Hypothalamus (tissue), 51 donors: ENCODE measurements at places on chromosomes 1 and 21.

DNA sequence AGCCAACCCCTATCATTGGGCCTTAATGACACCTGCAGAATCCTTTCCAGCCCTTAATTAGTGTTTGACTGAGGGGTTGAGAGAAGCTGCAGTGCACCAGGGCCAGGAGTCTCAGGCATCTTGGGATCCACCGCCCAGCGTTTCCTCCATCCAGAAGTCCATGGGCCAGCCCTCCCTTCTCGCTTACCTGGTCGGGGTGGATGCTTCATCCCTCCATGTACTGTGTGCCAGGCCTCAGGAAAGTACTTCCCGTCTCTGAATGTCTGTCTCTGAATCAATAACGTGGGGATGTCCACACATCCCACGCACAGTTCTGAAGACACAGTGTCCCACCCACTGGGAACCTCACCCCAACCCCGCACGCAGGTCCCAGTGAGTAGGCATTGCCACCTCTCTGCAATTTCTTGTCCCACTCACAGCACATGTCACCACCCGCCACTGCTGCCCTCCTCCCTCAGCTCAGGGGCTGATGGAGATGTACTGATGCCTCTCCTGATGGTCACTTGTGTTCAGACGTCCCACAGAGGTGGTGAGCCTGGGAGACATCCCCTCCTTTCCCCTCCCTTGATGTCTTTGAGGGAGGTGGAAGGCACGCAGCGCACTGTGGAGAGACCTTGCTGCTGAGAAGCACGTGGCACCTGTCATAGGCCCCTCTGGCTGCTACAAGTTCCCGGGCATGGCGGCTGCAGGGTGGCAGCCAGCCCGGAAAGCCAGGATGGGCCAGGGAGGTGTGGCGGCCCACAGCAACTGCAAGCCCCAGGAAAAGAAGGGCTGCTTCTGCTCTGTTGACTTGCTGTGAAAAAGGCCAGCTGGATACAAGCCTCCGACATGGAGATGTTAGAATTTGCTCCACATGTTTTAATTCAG is 29.4 kb upstream of the PRSS38 start:
- no peak for DNase-seq

DNA sequence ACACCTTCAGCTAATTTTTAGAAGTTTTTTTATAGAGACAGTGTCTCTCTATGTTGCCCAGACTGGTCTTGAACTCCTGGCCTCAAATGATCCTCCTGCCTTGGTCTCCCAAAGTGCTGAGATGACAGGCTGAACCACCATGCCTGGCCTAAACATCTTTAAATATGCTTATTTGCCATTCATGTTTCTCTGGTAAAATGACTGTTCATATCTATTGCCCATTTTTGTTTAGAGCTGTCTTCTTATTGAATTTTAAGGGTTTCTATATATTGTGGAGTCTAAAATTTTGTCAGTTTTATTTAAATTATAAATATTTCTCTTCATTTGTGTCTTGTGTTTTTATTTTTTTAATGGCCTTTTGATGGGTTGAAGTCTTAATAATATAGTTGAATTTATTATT is 3.0 kb upstream of the PM20D1 start:
- no peak for DNase-seq

GRCh38 chr21:44466351-44466954 is 11.1 kb downstream of the LRRC3 start:
- DNase-seq, result no peak

DNA sequence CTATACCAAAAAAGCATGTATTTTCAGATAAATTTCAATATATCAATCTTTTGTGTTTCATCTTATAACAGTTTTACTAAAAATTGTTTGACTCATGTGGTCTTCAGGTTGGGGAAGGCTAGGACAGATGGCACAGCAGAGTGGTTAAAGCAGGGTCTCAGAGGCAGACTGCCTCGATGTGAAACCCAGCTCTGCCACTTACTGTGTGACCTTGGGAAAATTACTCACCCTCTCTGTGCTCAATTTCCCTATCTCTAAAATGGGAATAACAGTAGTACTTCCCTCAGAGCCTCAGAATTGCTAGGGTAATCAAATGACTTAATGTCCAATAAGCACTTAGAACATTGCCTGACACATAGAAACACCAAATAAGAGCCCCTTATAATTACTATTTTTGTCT is 262.1 kb upstream of the FMN2 start:
- DNase-seq, result no peak

DNA sequence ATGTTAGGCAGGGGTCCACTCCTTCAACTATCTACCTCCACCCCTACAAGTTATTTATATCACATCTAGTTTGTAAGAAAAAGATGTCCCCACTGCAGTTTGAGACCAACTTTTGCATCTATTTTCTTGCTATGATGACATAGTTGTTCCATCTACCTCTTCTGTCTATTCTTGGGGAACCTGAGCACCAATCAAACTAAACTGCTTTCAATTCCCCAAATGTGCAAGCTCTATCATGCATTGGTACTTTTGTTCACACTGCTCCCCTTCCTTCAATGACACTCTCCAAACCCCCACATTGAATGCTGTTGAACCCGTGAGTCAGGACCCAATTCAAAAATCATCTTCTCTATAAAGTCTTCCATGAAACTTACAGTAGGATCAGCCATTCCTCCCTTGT is 16.0 kb upstream of the FRRS1 start:
- no peak for DNase-seq

DNA sequence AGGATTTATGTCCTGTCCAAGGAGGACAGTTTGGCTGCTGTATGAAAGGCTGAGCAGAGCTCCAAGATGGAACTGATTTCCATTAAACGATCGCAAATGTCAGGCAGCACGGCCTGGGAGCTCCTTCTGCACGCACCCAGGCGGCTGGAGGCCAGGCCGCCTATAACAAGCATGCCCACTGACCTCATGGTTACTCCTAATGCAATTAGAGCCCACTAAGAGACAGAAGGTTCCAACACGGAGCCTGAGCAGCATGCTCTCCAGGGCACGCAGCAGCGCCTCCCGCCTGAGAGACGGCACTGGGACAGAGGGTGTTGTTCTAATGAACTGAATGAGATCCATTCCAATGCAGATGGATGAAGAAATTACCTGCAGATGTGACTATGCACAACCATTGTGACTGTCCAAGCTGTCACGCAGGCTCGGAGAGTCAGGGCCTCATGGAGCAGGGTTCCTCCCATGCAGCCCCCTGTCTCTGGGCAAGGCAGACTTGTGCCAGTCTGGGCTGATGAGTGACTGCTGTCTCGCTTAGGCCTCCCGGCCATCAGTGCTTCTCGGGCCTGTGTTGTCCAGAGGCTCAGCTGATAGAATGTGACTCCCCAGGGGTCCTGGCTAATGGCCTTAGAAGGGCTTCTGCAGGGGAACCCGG is 25.2 kb upstream of the CDCA8 start:
- no peak for DNase-seq

DNA sequence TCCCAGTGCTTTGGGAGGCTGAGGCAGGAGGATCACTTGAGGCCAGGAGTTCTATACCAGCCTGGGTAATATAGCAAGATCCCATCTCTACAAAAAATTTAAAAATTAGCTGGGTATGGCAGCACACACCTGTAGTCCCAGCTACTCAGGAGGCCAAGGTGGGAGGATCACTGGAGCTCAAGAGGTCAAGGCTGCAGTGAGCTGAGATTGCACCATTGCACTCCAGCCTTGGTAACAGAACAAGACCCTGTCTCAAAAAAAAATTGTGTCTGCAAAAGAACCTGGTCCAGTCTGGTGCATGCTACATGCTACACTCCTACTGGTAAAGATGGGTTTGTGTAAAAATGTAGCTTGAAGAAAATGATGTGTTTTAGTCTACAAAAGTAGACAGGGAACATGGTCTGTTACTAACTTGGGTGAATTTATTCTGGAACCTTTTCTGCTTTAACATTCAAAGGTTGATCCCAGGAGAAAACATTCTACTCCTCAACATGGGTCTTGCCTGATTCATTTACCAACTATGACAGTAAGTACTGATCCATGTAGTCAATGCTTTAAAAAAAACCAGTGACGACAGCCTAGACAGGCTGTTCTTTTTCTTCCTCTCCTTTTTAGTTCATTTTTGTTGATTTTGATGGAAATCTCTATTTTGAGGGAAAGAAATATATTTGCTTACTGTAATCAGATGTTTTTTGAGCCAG is 32.7 kb upstream of the ENAH start:
- DNase-seq, result no peak

DNA sequence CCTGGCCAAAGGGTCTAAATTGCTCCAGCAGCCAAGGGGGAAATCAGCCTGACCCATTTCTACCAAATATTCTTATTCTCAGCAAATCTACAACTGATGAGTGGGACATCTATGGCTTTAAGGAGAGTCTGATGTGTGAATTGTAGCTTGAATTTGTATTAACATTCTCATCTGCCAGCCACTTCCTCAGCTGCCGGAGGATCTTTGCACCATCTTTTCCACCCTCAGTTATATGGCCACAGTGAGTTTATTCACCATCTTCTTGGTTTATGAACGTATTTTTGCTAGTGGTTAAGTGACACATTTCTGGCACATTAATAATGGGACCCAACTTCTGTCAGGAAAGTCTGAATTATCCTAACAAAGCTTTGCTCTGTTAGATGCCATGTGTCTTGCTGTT is 69.6 kb downstream of the COLGALT2 start:
- no peak for DNase-seq

DNA sequence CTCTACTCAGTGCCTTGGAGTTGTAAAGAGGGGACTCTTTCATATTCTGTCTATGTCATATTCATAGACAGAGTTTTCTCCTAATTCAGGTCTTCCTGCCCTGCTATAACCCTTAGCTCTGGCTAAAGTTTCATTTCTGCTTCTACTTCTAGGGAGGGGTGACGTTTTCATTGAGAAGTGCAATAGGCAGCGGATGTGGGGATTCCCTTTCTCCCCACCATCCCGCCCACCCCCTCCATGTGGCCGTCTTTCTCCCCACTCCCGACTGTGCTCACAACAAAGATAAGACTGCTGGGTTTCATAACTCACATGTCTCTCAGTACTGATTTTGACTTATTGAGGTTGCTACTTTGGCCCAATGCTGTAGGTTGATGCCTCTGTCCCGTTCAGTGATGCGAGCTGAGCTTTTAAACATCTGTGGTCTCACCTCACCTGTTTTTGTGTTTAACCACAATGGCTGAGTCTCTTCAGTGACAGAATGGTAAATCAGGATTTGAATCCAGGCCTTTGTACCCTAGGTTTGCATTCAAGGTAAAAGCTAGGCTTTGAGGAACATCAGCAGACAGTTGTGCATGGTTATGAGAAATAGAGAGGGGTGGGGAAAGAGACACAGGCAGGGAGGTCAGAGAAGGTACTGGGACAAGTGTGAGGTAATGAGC is 7.8 kb upstream of the KIF14 start:
- DNase-seq, result no peak

DNA sequence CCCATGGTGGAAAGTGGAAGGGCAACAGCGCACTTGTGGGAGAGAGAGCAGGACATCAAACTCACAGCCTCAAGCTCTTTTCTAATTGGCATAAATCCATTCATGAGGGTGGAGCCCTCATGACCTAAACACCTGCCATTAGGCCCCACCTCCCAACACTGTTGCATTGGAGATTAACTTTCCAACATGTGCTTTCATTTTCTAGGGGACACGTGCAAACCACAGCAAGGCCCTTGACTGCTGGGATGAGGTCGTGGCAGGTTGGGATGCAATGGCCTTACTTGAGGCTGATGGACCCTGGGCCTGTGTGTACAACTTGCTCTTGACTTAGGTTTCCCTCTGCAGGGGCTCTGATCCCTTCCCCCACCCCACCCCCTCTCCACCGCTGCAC is 35.9 kb upstream of the NEK2 start:
- DNase-seq, result no peak

- DNase-seq, result no peak
Measured at GRCh38 chr1:32774950-32775634, 42.1 kb downstream of the YARS1 start.

DNA sequence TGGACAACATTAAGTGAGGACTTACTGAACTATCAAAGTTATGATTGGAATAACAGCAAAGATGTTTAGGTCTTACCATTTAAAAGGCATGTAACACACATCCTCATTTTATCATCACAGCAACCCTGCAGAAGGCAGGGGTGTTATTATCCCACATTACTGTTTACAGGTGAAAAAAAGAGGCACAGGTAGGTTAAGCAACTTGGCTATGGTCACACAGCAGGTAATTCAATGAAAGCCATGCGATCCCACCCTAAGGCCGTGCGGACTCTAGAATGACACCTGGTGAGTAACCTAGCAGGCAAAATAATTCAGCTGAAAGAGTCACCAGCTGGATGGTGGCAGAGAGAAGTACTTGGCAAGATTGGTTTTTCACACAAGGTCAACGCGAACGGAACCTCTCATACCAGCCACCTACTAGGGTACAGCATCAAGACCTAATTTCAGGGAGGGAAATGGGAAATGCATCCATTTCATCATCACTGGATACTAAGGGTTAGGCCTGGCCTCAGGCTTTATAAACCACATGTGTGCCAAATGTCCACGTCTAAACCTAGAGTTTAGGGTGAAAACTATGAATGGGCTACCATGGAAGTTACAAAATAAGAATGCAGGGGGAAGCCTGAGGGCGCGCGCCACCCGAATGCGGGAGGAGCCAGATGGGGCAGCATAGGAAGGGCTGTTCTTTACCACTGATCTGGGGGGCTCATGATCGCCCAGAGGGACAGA is 85.3 kb downstream of the SLC66A1 start:
- DNase-seq, result no peak

GRCh38 chr1:228898582-228898992 is 163.3 kb downstream of the RHOU start:
- peak; percentile 27 for DNase-seq

- DNase-seq, result no peak
Measured at GRCh38 chr1:25623731-25624130, 7.1 kb downstream of the MAN1C1 start.

- no peak for DNase-seq
Measured at GRCh38 chr1:181095763-181096184, 7.3 kb downstream of the IER5 start.

- DNase-seq, result no peak
Measured at GRCh38 chr1:231062500-231063270, 22.6 kb upstream of the FAM89A start.

DNA sequence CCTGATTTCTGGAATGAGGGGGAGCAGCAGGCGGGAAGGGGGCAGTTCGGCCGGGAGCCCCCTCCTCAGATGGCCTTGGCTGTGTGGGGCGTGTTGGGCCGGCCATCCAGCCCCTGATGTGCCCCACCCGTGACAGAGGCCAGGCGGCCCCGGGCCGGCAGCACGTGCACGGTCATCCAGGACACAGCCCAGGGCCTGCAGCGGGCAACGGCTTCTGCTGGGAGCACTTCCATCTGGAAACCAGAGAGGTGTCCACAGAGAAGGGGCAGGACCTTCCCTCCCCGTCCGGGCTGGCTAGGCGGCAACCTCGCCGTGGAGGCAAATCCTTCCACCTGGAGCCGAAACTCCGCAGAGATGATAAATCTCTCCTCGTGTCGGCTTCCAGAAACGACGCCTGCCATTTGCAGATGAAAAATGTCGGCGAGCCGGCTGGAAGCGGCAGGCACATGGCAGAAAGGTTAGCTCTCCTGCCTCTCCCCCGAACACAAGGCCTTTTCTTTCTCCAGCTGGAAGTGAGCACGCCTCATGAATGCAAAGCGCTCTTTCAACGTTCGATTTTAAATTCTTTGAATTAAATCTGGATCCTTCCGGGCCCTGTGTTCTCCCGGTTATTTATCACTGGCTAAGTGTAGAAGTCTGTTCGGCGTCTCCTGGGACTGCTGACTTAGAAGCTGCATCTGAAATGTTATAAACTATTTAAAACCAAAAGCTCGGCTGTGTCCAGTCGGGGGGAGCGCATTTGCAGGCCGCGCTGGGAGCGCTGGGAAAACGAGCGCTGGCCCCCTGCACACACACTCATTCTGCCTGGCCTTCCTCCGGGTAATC is 9.4 kb upstream of the ACTRT2 start:
- DNase-seq, result peak; percentile 65
